ENCODE measurements at places on chromosomes 6 and 20. TPM values are rescaled to one million over a fixed set of nuclear protein-coding genes. Genes with fewer than 3 reads are reported as not detected.

Gene HAO1
- polyA plus RNA-seq, result not detected

GRCh38 chr6:150081702-150082101, 12.8 kb upstream of the ULBP3 start:
- no peak for DNase-seq

DNA sequence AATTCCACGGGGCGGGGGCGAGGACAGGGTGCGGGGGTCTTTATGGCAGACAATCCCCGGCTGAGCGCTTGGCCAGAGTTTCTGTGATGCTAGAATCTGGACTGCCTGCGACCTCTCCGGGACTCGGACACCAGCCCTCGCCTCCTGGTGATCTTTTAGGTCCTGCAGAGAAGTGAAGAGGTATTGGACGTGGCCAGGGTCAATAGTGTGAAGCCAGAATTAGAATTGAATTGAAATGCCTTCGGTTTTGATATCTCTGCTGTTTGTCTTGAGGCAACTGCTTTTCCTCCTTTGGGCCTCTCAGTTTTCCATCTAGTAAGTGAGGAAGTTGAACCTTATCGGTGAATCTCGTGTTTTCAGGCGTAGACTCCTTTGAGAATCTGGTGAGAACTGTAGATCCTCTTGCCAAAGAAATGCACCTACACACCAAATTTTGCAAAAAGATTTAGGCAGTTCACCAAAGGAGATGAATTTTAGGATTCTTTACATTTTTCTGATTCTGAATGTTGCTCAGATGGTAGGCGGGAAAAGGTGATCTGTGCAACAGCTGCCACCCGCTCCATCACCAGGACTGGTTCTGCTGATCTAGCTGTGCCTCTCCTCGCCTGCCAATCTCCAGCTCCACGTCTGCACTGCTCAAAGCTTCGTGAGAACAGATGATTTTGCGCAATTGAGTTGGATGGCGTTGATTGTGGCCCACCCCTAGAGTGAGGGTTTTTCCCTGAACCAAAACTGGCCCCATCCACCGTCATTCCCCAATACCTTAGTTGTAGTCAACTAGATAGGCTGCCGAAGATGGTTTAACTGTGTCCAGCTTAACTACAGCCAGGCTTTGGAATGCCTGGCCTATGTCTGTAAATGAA, 837 bp upstream of the OSER1 start:
- DNase-seq, result no peak

Gene RSPH4A
- polyA plus RNA-seq, result 0.65 TPM

All from muscle of back (tissue), 13 donors.